ENCODE measurements at places on chromosomes 11 and 22. TPM values are rescaled to one million over a fixed set of nuclear protein-coding genes. Genes with fewer than 3 reads are reported as not detected.

DNA sequence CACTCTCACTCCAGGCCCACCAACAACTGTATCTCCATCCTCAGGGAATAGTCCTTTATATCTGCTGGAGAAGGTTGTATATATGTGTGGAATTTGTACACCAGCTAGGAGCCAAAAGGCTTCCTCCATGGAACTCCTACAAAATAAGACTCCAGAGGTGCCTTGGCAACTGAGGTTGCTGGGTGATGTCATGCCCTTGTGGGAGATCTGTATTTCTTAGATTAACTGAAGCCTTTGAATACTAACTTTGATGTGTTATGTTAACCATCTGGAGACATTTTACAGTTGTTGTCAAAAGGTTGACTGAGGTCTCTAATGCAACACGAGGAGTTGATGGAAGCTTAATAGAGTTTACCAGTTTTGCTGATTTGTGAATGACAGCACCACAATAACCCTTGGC lies 139.5 kb upstream of the TTC12 start:
- no peaks in the 10 kb centered on the region for H3K27me3 ChIP-seq
- no peaks in the 10 kb centered on the region for H3K36me3 ChIP-seq
- H3K4me1 ChIP-seq, result no peaks in the 10 kb centered on the region
- DNase-seq, result no peak

DNA sequence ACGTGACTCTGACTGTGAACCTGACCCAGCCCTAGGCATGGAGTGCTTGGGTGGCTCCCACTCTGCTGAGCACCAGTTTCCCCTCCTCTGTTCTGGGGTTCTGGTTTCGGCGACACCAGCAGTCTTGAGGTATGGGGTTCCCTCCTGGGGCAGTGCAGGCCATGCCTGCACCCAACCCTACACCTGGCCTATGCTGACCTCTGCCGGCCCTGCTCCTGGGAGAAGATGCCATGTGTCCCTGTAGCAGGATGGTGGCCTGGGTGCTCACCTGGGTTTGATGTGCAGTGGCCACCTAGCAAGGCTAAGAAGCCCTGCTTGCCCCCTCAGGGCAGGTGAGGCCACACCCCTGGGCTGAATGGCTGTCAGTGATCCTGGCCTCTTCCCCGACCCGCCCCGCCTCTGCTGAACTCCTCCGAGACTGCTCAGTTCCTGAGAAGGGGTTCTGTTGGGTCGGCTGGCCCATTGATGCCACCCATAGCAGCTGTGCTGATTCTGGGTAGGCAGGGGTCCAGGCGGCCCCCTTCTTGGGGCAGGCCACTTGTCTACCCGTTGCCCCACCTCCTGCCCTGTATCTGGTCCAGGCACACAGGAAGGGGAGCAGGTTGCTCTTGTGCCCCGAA lies 2.4 kb downstream of the ZDHHC8 start:
- peaks cover 15% of the 10 kb centered on the region for H3K4me1 ChIP-seq
- H3K27me3 ChIP-seq, result no peaks in the 10 kb centered on the region
- H3K36me3 ChIP-seq, result no peaks in the 10 kb centered on the region

SLC5A12 gene
- polyA plus RNA-seq, result 0.02 TPM

DNA sequence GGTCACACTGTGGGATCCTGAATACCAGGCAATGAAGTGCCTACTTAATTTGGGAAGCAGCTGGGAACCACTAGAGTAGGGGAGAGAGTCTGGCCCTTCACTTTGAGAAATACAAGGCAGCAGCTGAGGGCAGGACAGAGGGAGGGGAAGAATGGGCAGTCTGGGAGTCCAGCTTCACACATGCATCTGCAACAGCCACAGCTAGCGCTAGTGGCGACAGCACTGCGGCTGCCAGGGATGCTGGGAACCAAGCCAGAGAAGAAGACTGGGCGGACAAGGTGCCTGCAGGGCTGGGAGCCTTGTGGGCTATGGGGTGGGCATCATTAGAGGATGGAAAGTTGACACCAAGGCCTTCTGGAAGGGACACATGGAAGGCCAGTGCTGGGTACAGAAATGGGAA lies 15.8 kb downstream of the SCUBE2 start:
- H3K27me3 ChIP-seq, result no peaks in the 10 kb centered on the region
- no peak overlapping the region for H3K4me3 ChIP-seq
- no peak for DNase-seq
- no peak overlapping the region for H3K27ac ChIP-seq

- H3K36me3 ChIP-seq, result no peaks in the 10 kb centered on the region
- no peaks in the 10 kb centered on the region for H3K27me3 ChIP-seq
- DNase-seq, result no peak
- no peak overlapping the region for H3K27ac ChIP-seq
- no peak overlapping the region for H3K4me3 ChIP-seq
Measured at GRCh38 chr11:121615501-121615900, 162.7 kb upstream of the SORL1-AS1 start.

GRCh38 chr11:121559606-121560200 lies 106.9 kb upstream of the SORL1-AS1 start:
- H3K36me3 ChIP-seq, result no peaks in the 10 kb centered on the region
- H3K27ac ChIP-seq, result no peak overlapping the region
- no peaks in the 10 kb centered on the region for H3K27me3 ChIP-seq
- H3K4me3 ChIP-seq, result no peak overlapping the region
- no peaks in the 10 kb centered on the region for H3K4me1 ChIP-seq

DNA sequence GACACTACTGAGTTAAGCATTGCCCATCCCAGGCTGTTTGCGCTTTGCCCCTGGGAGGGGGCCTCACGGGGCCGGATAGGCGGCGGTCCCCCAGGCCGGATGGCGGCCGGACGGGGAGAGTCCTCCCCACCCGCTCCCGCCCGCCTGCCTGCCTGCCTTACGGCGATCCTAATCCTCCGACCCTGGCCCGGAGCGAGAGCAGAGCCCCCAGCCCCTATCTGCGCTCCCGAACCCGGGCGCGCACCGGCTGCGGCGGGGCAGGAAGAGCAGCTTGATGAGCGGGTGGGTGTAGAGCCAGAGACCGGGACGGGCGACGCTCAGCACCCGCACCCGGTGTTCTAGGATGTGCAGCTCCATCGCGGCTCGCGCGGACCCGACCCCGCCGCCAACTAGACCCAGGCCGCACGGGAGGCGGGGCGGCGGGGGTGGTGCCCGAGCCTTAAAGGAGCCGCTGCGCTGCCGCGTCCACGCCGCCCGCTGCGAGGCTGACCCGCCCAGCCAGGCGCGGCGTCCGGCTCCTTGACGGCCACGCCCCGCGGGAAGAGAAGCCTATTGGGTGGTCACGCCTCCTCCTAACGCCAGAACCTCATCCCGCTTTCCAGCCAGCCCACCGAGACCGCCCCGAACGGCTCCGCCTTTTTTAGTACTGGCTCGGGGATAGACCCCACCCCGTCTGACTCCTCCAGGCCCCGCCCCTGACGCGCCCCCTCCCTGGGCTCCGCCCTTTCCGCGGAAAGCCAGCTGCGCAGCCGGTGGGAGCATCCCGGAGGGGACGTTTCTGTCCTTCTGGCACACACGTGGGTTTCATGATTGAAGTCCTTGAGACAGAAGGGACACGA lies at the start of gene CASTOR1:
Gene CASTOR1 (minus strand): TSS at position 365 of the 839 bp plus-strand sequence. CDS start 8 bp downstream, at position 357.
- no peaks in the 10 kb centered on the region for H3K36me3 ChIP-seq
- no peaks in the 10 kb centered on the region for H3K27me3 ChIP-seq
- DNase-seq, result peak; percentile 98
- peak within 1 kb of the TSS; percentile 97 for H3K4me3 ChIP-seq
- H3K27ac ChIP-seq, result peak within 1 kb of the TSS; percentile 87

SYT13 gene
- 0.43 TPM for polyA plus RNA-seq

GRCh38 chr11:7115780-7116179 lies 27.0 kb downstream of the RBMXL2 start:
- H3K4me1 ChIP-seq, result no peaks in the 10 kb centered on the region
- no peaks in the 10 kb centered on the region for H3K36me3 ChIP-seq
- no peak for DNase-seq
- H3K27me3 ChIP-seq, result no peaks in the 10 kb centered on the region
- H3K27ac ChIP-seq, result no peak overlapping the region
- no peak overlapping the region for H3K4me3 ChIP-seq

Measured in ovary (tissue), 10 donors.